Right hindlimb (tissue), 1 donor: ENCODE measurements at places on chromosomes 3 and 15.

- no peak for DNase-seq
Observed at GRCh38 chr15:71131601-71132362, 16.5 kb downstream of the THSD4 start.

GRCh38 chr3:108127301-108127988, 36.6 kb upstream of the CD47 start:
- DNase-seq, result no peak

- DNase-seq, result no peak
Observed at GRCh38 chr15:34716111-34716510, 38.7 kb downstream of the GJD2 start.

DNA sequence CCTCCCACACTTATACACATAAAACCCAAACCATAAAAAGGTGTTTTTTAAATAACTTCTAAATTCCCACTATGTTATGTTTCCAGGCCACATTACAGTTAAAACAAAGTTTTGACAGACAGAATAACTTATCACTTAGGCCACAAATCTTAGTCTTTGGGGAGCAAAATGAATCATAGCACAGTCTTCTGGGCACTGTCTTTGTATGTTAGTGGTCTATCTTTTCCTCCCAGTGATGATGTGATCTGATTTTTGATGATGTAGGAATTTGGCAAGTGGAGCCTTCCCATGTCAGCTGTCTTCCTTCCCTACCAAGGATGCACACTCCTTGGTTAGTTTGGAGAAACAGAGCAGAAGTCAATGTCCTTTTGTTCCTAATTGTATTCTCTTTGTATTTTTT, 67.3 kb downstream of the THSD4 start:
- DNase-seq, result no peak

DNA sequence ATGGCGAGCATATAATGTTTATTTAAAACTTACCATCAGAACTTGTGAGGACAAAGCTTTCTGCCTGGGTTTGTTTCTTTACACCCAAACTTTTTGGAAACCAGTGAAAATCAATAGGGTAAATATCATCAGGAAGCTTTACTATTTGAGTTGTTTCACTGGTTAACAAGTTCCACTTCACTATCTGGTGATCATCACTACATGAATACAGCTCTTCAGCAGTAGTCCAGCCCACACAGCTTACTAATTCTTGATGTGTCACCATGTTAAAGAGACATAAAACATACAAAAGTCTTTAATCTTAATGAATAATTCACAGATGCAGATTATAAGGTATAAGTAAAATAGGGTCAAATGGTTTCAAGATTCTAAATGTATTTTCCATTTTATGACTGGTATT, 17.6 kb downstream of the IFT80 start:
- DNase-seq, result no peak

- DNase-seq, result no peak
Observed at GRCh38 chr3:27623085-27623753, 98.9 kb downstream of the EOMES start.

- DNase-seq, result peak; percentile 86
Observed at GRCh38 chr3:52456169-52456799, 880 bp downstream of the NISCH start.

DNA sequence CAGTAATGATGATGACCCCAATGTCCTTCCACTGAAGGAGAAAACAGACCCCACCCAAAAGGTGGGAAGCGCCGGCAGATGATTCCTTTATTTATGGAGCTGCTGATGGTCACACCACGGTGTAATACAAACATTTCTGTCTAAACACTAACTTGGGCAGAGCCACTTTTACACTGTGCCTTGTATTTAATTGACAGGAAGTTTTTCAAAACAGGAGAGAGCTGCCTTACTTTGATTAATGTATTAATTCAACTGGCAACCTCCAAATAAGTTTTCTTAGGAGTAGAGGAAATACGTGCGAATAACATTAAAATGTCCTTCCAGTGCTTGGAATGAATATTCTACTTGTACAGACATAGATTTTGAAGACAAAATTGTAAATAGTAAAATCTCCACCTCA, 70.4 kb downstream of the WWTR1 start:
- DNase-seq, result no peak

- DNase-seq, result peak; percentile 77
Observed at GRCh38 chr15:92407321-92407720, 13.6 kb downstream of the ST8SIA2 start.
